ENCODE measurements at places on chromosomes 5 and 9.
A peak's percentile ranks its signal among the peaks of the same experiment; 100 is the strongest.

DNA sequence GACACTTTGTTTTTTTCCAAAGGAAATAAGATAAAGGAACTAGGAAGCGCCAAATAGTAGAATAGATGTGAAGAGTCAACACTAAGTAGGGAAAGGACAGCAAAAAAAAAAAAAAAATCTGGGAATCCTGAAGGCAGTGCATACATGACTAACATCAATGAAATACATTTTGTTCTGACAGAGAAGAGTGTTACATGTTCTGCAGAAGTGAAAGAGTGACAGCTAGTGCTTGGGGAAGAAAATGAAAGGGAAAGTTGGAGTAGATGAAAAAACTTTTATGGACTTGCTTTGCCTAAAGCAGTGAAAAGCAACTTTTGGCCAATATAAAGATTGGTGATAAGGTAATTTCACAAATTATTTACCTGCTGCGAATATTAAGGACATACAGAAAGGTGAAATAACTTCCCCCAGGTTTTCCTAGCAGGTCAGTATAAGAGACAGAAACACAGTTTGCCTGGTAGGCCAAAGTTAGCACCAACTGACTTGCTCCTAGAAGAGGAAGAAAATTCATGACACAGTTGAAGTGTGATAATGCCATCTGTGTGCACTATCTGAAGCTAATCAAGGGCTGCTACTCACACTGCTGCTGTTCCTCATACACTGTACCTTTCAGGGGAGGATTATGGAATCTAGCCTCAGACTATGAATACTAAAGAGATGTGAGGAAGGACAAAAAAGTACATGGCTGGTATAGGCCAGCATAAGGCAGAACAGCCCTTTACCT, 38.6 kb downstream of the RANBP6 start:
- DNase-seq: no peak

DNA sequence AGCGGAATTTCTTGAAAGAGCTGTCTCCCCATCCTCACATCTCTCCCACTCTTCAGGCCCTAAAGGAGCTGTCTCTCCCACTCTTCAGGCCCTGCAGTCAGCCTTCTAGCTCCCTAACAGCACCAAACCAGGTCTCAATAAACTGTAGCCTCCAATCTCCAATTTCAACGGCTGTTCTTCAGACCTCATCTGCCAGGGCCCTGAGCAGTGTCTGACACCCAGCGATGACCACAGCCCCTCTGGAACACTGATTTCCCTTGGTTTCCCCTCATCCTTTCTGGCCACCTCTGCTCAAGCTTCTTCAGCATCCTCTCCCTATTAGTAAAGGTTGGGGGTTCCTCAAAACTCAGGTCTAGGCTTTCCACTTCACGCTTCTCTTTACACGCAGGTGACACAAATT, 1.6 kb upstream of the P4HA2 start:
- no peak for DNase-seq

GRCh38 chr5:181222630-181223057, 437 bp upstream of the TRIM41 start:
- no peak for DNase-seq

DNA sequence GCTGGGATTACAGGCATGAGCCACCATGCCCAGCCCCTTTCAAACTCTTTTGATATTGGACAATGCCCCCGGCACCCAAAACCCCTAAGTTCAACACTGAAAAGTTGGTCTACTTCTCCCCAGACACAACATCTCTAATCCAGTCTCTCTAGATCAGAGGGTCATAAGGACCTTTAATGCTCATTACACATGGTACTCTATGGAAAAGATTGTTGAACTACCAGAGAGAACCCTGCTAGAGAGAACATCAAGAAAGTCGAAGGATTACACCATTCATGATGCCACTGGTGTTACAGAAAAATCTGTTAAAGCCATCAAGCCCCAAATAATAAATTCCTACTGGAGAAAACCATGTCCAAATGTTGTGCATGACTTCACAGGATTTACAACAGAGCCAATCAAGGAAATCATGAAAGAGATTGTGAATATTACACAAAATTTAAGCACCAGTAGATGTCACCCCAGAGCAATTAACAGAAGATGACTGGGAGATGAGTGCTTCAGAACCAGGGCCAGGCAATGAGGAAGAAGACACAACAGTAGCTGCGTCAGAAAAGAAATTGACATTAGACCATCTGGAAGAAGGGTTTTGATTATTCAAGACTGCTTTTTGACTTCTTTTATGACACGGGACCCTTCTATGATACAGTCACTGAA, 28.3 kb upstream of the NIPAL4 start:
- DNase-seq: no peak

DNA sequence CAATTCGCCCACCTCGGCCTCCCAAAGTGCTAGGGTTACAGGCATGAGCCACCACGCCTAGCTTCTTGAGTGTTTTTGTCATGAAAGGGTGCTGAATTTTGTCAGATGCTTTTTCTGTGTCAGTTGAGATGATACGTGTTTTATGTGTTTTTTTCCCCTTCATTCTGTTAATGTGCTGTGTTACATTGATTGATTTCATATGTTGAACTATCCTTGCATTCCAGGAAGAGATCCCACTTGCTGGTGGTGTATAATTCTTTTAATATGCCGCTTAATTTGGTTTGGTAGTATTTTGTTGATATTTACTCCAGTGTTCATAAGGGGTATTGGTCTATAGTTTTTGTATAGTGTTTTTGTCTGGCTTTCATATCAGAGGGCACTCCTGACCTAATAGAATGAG, 13.6 kb downstream of the ZBTB43 start:
- no peak for DNase-seq

DNA sequence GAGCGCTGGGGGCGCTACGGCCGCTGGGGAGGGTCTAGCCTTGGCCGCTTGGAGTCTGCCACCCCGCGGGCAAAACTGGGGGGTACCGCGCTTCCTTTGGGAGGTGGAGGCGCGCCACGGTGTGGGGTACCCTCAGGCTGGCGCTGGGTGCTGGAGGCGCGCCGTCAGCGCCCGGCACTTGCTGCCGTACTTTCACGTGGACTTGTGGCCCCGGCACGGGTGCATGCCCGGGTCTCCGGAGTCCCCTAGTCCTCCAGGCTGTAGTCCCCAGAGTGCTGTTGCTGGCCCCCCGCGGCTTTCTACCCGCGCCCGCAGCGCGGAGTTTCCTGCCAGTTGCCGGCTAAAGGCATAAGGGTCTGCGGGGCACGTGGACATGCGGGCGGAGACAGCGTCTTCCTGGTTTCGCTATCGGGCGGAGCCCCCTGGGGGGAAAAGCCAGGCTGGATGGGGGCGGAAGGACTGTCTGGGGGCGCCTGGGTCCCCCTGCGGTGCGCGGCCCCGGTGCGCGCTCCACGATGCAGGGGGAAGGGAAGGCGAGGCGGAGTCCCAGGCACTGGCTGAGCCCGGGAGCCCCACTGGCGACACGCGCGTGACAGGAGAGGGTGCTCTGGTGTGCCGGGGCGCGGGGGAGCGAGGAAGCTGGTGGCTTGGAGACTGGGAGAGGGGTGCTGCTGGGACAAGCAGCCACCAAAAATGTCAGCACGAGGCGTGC, 666 bp downstream of the PPARGC1B start:
- peak; percentile 78 for DNase-seq

- DNase-seq: peak; percentile 55
Observed at GRCh38 chr9:132168347-132168746, 6.5 kb downstream of the NTNG2 start.

- no peak for DNase-seq
Observed at GRCh38 chr5:107319901-107320300, 350.8 kb downstream of the EFNA5 start.

- no peak for DNase-seq
Observed at GRCh38 chr5:34464829-34465228, 191.3 kb upstream of the RAI14 start.

- no peak for DNase-seq
Observed at GRCh38 chr5:168893283-168893682, 314.1 kb upstream of the PANK3 start.

- no peak for DNase-seq
Observed at GRCh38 chr9:123679330-123679987, 250.5 kb downstream of the DENND1A start.

DNA sequence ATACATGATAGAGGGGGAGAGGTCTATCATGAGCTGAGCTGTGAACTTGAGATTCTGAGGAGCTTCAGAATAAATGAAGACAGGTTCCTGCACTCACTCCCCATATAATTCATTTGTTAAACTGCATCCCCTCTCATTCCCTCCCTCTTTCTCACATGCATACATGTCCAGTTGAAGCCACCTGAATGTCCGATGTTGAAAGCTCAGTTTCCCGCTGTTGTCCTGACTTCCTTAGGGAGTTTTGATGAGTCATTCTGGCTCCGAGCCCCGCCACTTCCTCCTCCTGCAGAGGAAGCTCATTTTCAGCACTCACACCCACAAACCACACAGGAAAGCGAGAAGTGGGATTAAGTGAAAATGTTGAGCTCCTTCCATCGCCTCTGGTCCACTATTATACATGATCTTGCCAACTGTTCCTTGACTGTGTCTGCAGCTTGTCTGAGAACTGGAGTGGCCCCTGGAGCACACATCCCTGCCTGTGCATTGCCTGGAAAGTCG, 121.2 kb downstream of the CEMIP2 start:
- DNase-seq: peak; percentile 81

DNA sequence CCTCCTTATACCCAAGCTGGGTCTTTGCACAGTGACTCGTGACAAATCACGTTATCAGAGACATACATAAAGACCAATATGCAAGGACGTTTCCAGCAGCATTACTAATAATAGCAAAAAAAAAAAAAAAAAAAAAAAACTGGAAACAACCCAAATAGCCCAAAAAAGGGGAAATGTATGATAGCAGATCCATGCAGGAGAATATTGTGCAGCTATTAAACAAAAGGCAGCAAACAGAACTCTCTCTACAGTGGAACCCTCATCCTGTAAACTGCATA, 37.7 kb downstream of the C5orf15 start:
- DNase-seq: no peak

DNA sequence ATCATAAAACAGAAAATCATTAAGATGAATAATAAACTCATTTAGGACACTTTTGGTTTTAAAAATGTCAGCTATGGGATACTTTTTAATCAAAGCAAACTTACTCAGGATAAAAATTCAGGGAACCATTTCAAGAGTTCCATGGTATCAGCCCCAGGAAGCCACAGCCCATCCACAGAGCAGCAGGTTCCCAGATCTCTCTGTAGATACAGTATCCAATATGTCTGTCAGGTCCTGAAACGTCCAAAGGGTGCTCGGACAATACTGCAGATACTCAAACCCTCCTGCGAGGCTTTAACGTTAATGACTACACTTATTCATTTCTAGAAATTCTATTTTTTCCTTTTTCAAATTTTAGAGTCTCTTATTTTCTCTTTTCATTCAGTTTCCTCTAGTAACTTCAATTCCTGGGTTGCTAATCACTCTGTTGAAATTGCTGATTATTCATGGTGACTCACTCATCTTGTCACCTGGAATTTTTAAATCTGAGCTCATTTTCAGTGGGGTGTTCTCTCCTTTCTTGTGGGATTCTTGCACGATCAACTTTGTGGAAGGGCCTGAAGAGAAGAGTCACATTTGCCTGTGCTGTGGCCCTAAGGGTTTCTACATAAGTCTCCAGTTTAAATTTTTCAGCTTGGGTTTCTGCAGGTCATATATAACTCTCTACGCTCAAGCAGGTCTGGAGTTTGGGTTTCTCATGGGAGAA, 435.8 kb downstream of the CTNND2 start:
- DNase-seq: no peak

DNA sequence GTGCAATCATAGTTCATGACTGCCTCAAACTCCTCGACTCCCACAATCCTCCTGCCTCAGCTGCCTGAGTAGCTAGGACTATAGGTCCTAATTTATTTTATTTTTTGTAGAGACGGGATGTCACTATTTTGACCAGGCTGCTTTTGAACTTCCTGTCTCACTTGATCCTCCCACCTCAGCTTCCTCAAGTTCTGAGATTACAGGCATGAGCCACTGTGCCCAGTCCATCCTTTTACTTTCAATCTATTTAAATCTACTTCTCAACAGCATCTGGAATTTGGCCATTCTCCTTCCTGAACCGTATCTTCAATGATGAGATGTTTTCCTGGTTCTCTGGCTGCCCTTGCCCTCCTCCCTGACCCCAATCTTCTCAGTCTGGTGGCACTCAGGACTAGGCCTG, 12.2 kb upstream of the GRIN1 start:
- DNase-seq: no peak

DNA sequence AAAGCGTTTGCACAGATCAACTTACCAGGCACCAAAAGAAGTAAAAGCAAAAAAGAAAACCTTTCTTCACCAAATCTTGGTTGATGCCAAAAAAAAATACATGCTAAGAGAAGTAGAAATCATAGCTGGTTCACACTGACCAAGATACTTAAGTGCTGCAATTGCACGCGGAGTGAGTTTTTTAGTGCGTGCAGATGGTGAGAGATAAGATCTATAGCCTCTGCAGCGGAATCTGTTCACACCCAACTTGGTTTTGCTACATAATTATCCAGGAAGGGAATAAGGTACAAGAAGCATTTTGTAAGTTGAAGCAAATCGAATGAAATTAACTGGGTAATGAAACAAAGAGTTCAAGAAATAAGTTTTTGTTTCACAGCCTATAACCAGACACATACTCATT, 36.4 kb upstream of the CCDC152 start:
- DNase-seq: no peak

DNA sequence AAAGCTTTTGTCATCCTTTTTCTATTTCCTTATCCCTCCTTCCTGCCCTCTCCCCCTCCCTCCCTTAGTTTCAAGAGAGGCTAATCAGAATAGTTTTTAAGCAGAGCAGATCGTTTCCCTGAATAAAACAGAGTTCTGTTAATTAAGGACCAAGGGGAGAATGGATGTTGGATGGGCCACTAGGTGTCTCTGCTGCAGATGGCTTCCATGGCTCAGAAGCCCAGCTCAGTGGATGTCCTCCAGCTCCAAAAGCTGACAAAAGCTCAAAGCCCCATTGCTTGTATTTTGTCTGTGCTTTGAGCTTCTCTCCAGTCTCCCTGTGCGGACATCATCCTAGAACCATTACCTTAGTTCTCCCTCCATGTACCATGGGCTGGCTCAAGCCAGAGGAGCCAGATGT, 21.0 kb upstream of the NPR3 start:
- no peak for DNase-seq

- no peak for DNase-seq
Observed at GRCh38 chr5:97627272-97627671, 444.2 kb upstream of the RIOK2 start.

GRCh38 chr5:140548300-140548688, 832 bp downstream of the EIF4EBP3 start:
- DNase-seq: no peak

- DNase-seq: no peak
Observed at GRCh38 chr9:104206766-104207165, 112.7 kb downstream of the SMC2 start.

DNA sequence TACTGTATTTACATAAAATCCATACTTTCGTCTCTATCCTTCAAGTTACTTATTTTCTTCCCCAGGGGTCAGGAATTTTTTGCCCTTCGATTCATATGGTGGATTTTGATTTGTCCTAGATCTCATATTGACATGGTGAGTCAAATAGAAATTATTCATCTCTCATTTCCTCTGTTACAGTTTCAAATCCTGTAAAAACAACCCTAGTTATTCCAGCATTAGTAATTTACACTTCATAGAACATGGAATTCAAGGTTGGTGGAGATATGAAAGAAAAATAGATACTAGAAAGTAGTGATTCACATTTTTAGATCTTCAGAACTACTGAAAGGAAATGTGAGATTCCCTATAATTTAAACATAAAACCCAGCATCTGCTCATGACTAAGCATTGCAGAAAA, 1331.0 kb upstream of the CDH9 start:
- DNase-seq: no peak
